ENCODE measurements at places on chromosomes 3 and 15. TPM values are rescaled to one million over a fixed set of nuclear protein-coding genes. Genes with fewer than 3 reads are reported as not detected.

DNA sequence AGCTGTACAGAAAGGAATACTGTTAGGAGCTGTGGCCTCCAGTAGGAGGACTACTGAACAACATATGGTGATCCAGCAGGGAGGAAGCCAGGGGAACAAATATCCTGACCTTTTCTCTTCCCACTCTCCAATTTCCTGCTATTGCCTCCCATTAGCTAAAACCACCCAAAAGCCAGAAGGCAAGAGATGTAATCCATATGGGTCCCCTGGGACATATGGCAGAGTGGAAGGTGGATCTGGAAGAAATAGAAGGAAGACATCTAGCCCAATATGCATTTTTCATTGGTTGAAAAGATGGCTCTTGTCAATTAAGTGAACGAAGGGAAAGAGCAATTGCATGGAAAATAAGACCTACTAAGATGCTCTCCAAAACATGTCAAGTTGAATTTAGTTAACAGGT lies 167.2 kb downstream of the CNTN3 start:
- no peak for DNase-seq

- DNase-seq, result peak; percentile 86
These were observed 19.7 kb downstream of the CORO2B start for GRCh38 chr15:68598171-68599152.

ZPLD1 gene
- under 0.01 TPM for total RNA-seq

GRCh38 chr3:156472684-156473083 lies 82.2 kb downstream of the SSR3 start:
- no peak for DNase-seq

DNA sequence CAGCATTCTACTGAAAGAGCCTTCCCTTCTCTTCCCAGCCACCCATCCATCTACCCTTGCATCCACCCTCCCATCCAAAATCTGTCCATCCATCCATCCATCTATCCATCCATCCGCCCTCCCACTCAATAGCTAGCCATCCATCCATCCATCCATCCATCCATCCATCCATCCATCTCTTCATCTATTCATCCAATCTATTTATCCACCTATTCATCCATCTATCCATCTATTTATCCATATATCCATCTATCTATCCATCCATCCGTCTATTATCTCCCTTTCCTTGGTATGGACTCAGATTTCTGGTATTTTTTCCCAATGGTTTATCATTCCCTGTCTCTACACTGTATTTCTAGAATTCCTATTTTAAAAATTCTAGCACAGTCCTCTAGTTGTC lies 46.1 kb upstream of the PPARG start:
- DNase-seq, result no peak

DNA sequence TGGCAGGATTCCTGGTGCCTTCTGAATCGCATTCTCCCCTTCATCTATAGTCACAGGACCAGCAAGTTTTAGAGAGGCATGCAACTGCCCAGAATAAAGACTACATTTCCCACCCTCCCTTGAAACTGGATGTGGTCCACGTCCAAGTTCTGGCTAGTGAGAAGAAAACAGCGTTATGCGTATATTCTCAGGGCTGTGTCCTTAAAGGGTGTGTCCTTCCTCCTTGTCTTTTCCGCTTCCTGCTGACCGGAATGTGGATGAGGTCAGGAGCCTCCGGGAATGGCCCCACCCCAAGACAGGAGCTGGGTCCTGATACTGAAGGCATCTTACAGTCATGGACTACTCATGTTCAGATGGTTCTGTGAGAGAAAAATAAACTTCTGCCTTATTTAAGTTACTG lies 20.2 kb downstream of the CHST2 start:
- no peak for DNase-seq

DNA sequence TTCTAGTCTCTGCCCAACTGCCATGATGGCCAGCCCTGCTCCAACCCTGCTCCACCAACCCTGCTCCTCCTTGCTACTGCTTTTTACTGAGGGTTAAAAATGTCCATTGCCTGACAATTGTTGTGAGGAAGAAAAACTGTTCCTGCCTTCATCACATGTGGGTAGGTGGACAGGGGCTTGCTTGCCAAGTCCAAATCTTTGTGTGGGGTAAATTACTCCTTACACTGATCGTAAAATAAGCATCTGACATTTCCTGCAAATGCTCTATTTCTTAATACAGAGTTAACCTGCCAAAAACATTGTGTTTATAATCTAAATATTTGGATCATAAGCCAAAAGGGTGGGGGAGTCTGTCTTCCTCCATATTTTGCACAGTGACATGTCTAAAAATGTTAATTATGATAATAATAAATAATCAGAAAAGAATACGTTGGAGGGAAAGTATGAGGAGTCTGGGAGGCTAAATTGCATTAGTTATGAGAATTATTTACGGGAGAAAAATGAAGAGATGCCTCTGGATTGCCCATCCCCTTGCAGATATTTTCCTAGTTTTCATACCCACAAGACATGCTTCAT lies 242.5 kb upstream of the TBL1XR1 start:
- DNase-seq, result no peak

DNA sequence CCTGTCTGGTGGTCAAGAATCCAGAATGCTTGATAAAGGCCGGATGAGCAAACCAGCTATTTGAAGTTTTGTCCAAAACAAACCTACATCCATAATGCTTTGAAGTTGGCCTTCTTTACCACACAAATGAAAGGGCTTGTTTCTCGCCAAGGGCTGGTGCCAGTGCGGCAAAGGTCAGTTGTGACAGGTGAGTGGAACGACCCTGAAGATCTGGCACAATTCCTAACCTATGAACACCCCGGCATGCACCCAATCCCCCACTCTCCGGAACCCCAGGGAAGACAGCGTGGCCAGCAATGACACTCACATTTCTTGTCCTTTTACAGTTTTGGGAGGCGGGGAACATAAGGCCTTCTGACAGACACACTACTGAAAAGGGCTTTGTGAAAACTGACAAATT lies 90.6 kb downstream of the ATP10A start:
- DNase-seq, result peak; percentile 17

DNA sequence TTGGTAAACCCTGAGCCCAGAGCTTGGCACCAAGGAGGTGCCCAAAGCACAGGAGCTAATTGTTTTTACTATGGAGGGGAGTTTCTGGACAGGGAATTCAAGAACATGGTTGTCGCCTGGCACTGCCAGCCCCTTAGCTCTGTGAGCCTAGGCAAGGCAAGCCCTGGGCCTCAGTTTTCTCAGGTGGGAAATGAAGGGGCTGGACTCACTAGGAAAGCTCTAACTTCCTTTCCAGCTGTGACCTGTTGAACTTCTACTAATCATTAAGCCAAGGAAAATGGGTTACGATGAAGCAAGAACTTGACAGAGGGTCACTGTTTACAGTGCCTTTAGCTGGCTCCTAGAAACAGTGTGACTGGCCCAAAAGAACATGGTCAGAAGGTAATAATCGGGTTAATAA lies 277.2 kb downstream of the SHQ1 start:
- DNase-seq, result no peak

MORF4L1 gene
- 446 TPM for total RNA-seq
